Stimulated activated CD8-positive, alpha-beta memory T cell treated with anti-CD3 and anti-CD28 coated beads, Interleukin-2, amount 100 ng/mL, for 48 hours (primary cell): ENCODE measurements at places on chromosomes 2 and 18.

DNA sequence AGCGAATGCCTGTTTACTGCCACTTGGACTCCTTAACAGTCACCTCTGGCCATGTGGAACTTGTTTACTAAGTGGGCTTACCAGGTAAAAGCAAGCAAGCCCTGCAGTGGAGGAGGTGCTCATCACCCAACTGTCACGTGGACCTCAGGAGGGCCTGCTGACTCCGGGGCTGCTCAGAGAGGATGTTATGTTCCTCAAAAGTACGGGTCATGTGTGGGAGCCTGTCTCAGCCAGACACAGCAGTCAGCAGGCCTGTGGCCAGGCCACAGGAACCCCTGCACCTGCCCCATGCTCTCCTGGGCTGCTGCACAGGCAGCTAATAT, 36.2 kb downstream of the AMER3 start:
- no peak for DNase-seq

DNA sequence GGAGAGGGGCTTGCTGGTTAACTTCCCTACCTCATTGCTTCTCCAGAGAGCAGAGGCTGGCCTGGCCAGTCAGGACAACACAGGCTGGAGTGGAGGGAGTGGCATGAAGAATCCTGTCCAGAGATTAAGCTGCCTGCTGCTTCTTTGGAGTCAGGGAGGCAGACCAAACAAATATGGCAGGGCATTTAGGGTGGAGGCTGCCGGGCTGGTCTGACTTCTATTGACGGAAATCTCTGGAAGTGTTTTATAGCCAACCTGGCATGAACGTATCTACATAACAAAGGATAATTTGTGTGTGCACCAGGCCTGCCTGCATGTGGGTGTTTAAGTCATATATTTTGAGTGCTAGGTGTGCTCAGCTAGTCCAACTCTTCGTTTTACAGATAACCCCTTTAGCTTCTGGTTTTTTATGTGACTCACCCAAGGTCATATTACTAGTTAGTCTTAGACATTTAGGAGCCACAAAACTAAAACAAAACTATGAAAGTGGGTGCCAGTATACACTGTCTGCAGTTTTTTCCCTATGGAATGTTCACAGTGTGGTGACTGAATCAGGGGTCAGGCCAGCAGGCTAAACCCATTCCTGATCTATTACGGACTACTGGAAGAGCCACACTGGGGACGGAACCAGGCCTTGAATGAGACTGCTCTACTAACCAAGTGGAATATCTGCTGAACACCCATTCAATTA, 5.5 kb downstream of the NPC1 start:
- no peak for DNase-seq

DNA sequence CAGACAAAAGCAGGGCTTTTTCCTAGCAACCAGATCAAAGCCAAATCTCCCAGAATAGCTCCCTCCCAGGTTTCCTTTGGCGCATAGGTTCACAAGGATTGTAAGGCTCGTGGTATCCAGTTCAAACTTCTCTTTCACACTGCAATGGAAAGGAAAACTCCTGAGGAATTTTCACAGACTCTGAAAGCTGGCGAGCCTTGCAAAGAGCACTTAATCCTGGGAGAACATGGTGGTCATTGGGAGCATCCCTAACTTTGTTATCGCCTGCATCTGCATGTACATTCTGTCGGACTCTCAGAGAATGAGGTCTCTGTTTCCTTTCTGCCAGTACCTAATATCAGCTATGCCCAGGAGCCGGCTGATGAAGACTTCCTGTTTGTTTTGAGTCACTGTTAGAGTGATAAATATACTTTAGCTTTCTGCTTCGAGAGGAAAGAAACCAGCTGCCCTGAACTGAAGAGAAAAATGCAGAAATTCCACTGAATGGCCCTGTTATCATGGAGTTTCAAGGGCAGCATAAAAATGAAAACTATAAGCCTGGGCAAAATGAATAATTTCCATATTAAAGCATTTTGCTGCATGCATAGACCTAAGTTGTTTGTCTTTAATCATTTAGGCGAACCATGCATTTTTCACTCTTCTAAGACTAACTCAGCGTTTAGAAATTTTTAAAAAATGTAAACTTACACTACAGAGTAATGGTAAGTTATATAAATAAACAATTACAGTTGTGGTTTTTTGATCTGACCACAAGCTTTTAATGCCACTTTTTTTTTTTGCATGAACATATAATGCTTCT, 76.4 kb upstream of the ZEB2 start:
- DNase-seq, result no peak

DNA sequence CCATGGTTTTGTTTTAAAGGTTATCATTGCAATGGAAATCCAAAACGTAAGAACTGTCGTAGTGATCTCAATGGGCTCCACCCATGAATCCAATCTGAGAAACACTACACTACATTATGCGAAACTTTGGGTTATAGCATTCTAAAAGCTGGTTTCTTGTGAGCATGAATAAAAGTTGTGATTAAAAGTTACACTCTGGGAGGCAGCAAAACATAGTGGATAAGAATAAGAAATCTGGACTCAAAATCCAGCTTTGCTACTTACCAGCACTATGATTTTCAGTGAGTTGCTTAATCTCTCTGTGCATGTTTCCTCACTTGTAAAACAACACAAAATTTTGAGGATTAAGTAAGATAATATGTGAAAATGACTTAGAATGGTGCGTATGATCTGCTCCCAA, 25.7 kb upstream of the THOC1 start:
- no peak for DNase-seq

GRCh38 chr2:221473451-221473850, 98.7 kb downstream of the EPHA4 start:
- no peak for DNase-seq

DNA sequence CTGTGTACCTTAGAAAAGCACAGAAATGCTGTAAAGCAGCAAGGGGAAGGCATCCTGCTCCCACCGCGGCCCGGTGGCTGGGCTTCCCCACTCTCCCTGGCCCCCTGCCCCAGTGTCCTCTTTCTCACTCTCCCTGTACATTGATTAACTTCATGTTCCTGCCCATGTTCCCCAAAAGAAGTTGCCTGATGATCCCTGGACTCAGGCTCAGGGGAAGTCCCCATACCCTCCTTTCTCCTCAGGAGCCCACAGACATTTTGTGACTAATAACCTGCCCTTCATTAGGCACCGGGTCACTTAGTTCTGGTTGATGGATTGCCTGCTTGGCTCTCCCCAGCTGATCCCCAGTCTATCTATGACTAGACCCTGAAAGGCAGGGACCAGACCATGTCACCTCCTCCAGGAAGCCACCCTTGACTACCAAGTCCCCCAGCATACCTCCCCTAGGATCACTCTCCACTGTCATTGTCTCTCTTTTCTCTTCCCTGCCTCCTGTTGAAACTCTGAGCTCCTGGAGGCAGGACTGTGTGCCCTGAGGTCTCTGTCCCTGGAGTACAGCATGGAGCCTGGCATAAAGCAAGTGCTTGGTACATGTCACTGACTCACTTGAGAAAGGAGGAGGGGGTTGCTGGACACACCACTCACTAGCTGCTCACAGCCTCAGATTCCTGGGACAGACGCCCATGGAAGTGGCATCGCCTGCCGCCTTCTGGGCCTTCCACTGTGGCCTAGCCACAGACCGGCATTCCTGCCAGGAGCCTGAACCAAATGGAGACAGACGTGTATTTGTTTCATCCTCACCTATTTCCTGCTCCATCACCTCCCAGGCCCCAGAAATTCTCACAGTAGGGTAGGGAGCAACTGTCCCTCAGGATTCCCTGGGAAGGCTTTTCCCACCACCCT, 13.5 kb downstream of the MALL start:
- DNase-seq, result no peak

DNA sequence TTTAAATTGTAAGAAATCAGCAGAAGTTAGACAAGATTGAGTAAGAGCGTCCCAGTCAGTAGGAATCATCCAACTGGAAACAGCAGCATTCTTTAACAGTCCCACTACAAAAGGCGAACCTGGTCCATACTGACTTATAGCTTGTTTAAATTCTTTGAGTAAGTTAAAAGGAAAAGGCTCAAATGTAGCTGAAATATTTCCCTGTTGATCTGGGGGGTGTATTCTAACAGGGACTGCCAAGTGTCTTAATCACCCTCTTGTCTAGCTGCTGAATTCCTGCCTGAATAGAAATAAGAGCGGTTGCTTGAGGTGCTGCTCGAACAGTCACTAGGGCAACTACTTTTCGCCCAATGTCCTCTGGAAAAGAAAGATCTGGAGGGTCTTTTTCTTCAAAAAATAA, 56.4 kb upstream of the FMNL2 start:
- DNase-seq, result no peak

GRCh38 chr2:181790716-181791649, 100.5 kb upstream of the ITPRID2 start:
- DNase-seq, result peak; percentile 8

DNA sequence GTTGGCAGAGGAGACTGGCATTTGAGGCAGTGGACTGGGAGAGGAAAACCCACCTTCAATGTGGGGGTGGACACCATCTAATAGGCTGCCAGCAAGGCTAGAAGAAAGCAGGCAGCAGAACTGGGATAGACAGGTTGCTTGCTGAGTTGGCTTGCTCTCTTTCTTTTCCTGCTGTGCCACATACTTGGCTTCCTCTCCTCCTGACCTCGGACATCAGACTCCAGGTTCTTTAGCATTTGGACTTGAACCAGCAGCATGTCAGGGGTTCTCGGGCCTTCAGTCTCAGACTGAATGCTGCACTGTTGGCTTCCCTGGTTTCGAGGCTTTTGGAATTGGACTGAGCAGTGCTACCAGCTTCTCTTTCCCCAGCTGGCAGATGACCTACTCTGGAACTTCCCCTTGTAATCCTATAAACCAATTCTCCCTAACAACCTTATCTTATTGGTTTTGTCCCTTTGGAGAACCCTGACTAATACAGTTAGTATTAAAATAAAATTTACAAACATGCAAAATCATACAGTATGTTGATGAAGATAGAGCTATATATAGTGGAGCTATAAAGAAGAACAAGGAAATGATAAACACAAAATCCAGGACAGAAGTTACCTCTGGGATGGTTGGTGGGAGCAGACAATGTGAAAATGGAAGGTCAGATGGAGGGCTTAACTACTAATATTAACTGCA, 15.9 kb downstream of the DSEL start:
- DNase-seq, result no peak

GRCh38 chr2:20052861-20053281, 1.4 kb upstream of the LAPTM4A start:
- DNase-seq, result no peak

DNA sequence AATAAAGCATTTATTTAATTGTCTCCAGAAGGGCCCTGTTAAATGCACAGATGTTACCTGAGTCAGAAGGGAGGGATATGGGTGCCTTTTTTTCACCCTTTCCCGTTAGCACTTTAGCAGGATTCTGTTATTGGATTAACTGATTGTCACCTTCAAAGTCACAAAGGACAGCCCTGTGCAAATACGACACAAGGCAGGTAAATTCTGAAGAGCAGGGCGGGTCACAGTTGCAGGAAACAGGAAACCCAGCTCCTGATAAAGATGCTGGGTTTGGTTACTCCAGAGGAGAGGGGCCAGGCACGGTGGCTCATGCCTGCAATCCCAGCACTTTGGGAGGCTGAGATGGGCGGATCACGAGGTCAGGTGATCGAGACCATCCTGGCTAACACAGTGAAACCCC, 11.4 kb upstream of the PKDCC start:
- DNase-seq, result no peak

DNA sequence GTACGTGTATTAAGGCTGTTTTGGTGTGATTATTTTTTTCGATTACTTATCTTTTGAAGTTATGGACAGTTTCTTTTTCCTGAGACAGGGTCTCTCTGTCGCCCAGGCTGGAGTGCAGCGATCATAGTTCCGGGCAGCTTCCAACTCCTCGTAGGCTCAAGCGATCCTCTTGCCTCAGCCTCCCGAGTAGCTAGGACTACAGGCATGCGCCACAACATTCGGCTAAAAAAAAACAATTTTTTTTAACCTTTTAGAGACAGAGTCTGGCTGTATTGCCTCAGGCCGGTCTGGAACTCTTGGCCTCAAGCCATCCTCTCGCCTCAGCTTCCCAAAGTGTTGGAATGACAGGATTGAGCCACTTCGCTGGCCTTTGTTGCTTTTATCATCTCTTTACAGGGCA, 945 bp downstream of the HAT1 start:
- no peak for DNase-seq

DNA sequence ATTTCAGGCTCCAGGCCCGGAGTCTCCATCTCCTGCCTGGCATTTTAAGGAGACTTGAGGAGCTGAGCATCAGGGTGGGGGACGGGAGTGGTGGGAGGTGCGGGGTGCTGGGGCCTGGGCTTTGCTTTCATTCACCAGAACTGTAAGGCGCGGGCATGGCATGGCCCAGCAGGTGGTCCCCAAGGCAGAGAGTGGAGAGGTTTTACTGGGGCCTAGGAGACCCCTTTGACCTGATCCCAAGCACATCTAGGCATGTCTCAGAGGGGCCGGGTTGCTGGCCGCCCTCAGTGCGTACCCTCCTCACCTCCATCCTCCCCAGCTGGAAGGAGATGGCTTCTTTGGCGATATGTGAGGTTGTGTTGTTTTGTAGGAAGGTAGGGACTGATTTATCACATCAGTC, 172.5 kb downstream of the KLHL29 start:
- no peak for DNase-seq

- no peak for DNase-seq
Observed at GRCh38 chr2:149832324-149832723, 244.7 kb upstream of the MMADHC start.

DNA sequence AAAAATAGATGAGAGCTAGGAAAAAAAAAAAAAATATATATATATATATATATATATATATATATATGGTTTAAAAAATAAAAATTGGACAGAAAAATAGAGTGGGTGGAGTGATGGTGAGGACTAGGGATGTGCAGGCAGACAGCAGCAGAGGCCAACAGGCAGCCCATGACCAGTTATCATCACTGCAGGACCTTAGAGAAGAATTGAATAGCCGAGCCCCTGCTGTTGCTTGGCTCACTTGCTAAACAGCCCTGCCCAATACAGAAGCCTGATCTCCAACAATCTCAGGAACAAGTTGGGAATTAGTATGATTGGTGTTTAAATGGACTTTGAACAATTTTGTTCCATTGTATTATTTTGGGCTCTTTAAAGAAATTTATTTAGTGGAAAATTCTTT, 967.5 kb upstream of the PIK3C3 start:
- no peak for DNase-seq

GRCh38 chr18:39274535-39274934, 1708.9 kb upstream of the CELF4 start:
- DNase-seq, result no peak

- DNase-seq, result no peak
Observed at GRCh38 chr2:69956475-69956979, 4.9 kb downstream of the ASPRV1 start.

DNA sequence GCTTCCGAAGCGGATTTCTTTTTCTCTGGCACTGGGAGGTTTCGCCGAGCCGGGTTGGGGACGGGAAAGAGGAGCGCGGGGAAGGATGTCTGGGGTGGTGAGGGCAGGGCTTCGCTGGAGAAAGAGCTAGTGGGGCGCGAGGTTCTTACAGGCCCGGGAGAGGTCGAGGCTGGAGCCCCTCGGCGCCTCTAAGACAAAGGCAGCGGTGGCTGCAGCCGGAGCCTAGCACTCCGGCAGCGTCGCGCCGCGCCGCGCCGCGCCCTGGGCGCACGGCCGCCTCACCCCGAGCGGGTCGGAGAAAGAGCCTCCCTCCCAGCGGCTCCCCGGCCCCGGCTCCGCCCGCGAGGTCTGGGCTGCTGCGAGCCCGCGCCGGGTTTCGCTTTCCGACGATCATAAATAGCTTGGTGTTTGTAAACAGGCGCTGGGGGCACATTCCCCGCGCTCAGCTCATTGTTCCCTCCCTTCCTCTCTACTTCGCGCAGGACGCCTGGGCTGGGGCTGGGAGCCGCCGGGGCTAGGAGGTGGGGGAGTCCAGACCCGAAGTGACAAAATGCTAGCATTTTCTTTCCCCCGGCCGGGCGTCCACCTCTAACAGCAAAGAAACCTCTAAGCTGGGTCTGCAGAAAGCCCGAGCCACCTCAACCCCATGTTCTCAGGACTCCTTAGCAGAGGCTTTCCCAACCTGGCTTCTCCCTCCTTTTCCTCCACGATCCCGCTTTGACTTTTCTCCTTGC, 813 bp upstream of the MEIS1 start:
- DNase-seq, result no peak
